NCI-H774 (cell line): ENCODE measurements at places on chromosomes 3 and 15.
A peak's percentile ranks its signal among the peaks of the same experiment; 100 is the strongest.

DNA sequence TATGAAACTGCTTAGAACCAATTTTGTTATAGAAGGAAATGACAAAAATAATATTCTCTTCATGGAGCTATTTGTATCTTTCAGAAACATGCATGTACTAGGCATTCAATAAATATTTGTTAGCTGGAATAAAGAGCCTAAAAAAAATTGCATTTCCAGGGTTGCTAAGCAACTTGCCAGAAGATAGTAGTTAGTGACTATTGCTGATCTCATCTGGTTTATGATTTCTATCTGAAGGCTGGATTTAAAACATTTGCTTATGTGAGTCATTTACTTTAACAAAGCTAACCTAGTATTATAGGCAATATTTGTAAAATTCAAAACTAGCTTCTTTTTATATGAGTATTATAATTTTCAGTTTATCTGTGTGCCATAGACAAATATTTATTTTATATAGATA, 78.3 kb downstream of the NAALADL2 start:
- peak; percentile 70 for DNase-seq

GRCh38 chr3:107076946-107077345, 300.3 kb upstream of the CCDC54 start:
- DNase-seq, result no peak

GRCh38 chr3:15063656-15064286, 1.3 kb downstream of the MRPS25 start:
- DNase-seq, result no peak

DNA sequence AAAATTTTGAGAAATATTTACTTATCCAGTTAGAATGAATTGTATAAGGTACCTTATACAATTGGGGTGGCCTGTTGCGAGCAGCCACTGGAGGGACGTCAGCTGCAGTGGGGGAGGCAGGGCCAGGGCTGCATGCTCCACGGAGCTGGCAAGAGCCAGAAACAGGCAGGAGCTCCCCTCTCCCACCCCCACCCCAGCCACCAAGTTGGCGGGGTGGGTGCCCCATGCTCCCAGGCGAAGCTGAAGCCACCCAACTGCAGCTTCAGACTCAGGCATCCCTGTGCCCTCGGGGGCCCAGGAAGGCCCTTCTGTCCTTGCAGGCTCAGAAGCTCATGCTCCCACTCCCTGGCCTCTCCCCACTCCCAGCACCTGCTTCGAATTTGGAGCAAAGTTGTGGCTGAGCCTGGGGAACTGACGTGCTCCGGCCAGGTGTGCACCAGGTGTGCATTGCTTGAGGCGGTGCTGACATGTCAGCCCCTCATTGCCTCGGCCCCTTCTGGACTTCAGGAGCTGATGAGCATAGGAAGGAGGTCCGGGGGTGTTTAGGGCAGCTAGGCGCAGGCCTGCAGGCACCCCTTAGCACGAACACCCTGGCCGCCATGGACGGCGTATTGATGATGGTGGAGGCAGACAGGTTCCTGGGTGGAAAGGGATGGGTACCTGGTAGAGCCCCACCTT, 743.8 kb upstream of the GBE1 start:
- no peak for DNase-seq

- no peak for DNase-seq
These were observed 24.7 kb upstream of the MCTP2 start for GRCh38 chr15:94206463-94207167.

GRCh38 chr15:82128401-82129148, 82.8 kb upstream of the MEX3B start:
- no peak for DNase-seq

- DNase-seq, result no peak
These were observed 149.6 kb downstream of the RORA start for GRCh38 chr15:61079529-61079928.

DNA sequence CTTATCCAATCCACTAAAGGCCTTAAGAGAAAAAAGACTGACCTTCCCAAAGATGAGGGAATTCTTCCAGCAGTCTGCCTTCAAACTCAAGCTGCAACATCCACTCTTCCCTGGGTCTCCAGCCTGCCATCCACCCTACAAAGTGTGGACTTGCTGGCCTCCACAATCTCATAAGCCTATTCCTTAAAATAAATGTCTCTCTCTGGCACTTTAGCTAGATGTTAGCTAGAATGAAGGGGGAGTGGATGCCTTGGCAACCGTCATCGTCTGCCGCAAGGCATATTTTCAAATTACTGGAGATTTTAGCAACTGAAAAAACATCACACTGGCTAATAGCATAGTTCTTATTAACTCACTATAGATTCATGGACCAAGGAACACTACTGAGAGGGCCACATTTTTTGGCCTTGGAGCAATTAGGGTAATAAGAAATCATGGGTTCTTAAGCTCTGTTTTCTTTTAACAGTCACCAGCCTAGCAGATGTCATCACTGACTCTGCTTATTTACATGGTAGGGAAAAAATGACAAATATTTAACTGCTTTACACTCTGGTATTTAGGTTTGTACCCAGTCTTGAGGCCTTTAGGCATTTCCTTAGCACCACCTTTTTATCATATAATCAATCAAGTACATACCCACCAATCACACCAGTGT, 245.3 kb downstream of the MYRIP start:
- DNase-seq, result no peak

DNA sequence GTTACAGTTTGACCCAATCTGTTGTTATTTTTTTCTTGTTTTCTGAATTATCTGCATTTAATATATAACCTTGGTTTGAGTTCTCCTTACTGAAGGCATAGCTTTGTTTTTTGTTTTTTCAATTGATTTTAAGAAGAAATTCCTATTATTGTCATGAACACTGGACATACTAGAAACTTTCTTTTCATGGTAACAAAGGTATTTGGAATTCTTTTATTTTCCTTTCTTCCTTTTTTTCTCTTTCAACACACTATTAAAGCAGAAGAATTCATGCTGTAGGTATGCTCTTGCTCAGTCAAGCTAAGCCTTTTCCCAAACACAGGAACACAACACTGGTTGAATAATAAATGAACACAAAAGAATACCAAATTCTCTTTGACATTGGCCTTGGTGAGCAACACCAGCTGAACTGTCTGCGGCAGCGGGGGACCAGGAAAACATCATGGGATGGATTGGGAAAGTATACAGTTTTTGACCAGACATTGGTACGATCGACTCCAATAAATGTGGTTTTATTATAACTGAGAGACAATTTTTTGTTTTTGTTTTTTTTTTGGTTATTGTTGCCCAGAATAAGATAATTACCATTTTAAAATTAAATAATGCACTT, 23.1 kb downstream of the U2SURP start:
- DNase-seq, result no peak

DNA sequence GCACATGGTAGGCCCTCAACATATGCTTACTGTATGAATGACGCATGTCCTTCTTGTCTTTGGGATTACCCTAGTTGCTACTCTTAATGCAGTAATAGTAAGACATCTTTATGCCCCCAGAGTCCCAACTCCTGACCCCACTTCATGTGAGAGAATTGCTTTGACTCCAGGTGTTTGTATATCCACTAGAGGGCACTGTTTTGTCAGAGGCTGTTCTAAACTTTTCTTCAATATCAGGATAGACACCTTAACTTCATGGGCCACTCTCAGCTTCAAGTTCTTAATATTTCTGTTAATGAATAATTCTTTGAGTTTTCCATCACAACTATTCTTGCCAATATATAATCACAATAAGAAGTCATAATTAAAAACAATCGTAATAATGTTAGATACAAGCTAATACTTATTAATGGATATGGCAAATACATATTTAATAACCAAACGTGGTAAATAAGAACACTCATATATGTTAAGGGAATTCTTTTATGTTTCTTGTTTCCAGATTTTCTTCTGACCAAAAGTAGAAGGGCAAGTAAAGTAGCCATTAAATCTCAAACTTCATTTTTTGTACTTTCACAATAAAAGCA, 337.2 kb upstream of the DNAJC19 start:
- peak; percentile 58 for DNase-seq
